ENCODE measurements at places on chromosomes 2 and 18. TPM values are rescaled to one million over a fixed set of nuclear protein-coding genes. Genes with fewer than 3 reads are reported as not detected.

The CNTNAP5 gene
- total RNA-seq: not detected

The MYOM1 gene
- total RNA-seq: 0.94 TPM

The IAH1 gene
- 36.9 TPM for total RNA-seq

The SERPINB12 gene
- not detected for total RNA-seq

The RNF138 gene
- total RNA-seq: 204 TPM

The UCN gene
- not detected for total RNA-seq

The ZSWIM2 gene
- total RNA-seq: not detected

The RMC1 gene
- 45.8 TPM for total RNA-seq

The IL1RL1 gene
- 2.7 TPM for total RNA-seq

The ITPRIPL1 gene
- total RNA-seq: 4.7 TPM

The TAF4B gene
- total RNA-seq: 28.1 TPM

The CENPA gene
- 0.63 TPM for total RNA-seq

The BARD1 gene
- total RNA-seq: 24.1 TPM

The ACVR2A gene
- 39.9 TPM for total RNA-seq

All from mononuclear cell (primary cell).